ENCODE measurements at places on chromosomes 12 and 14.

- DNase-seq = no peak
Observed at GRCh38 chr12:43736927-43737440, 21.6 kb downstream of the PUS7L start.

GRCh38 chr12:116011217-116011616, 266.3 kb downstream of the MED13L start:
- no peak for DNase-seq

DNA sequence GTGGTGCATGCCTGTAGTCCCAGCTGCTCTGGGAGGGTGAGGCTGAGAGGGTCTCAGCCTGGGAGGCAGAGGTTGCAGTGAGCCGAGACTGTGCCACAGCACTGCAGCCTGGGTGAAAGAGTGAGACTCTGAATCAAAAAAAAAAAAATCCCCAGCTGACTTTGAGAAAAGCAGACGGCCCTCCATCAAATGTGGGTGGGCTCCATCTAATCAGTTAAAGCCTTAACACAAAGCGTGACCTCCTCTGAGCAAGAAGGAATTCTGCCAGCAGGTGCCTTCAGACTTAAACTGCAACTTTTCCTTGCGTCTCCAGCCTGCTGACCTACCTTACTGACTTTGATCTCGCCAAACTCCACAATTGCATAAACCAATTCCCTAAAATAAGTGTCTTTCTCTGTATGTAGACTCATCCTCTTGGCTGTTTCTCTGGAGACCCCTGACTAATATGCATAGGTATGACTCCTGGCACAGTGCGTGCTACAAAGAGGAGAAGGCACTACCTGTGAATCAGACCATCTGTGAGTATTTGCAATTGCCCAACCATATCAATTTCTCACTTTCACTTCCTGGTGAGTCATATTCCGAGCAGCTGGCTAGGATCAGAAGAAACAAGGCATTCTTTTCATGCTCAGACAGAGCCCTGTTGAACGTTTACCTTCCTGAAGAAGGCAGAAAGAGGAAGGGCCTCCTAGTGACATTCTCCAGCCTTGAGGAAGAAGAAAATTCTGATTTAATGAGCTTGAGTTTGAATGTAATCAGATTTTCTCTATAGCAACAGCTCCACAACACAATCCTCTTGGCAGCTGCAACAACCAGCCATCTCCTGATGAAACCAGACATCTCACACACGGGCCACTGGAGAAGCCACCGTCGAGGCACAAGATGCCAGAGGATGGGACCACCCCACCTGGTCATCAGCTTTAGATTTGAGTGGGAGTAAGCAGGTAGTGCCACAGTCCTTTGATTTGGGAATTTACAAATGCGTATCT, 54.3 kb downstream of the CLMN start:
- DNase-seq = peak; percentile 68

DNA sequence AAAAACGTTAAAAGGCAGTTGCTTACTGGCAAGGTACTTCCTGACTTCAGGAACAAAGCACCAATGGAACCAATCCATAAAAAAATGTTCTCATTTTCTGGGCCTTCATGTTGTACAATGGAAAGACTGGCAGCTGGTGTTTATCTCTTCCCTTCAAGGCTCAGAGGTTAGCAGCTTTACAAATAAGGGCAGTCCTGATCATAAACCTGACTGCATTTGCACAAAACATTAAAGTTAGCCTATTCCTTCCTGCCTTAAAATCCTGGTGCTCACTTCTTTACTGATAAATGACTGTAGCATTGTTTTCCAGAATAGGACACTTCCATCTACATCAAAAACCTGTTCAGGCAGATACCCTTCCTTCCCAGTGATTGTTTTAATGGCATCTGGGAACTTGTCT, 19.2 kb downstream of the IL26 start:
- no peak for DNase-seq

DNA sequence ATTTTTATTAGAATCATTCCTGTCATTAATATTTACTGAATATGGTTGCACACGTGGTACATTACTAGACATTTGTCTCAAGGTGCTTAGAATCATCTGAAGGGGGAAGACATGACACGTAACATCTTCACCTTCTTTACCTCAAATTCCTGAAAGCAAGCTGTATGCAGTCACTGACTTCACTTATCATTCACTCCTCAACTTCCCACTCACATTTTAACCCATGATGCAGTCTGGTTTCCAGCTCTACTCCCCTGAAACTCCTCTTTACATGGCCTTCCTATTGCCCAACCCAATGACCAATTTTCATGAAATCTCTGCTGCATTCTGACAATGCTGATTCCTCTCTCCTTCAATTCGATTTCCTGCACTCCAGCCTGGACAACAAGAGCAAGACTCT, 5.8 kb upstream of the PSMC6 start:
- no peak for DNase-seq

DNA sequence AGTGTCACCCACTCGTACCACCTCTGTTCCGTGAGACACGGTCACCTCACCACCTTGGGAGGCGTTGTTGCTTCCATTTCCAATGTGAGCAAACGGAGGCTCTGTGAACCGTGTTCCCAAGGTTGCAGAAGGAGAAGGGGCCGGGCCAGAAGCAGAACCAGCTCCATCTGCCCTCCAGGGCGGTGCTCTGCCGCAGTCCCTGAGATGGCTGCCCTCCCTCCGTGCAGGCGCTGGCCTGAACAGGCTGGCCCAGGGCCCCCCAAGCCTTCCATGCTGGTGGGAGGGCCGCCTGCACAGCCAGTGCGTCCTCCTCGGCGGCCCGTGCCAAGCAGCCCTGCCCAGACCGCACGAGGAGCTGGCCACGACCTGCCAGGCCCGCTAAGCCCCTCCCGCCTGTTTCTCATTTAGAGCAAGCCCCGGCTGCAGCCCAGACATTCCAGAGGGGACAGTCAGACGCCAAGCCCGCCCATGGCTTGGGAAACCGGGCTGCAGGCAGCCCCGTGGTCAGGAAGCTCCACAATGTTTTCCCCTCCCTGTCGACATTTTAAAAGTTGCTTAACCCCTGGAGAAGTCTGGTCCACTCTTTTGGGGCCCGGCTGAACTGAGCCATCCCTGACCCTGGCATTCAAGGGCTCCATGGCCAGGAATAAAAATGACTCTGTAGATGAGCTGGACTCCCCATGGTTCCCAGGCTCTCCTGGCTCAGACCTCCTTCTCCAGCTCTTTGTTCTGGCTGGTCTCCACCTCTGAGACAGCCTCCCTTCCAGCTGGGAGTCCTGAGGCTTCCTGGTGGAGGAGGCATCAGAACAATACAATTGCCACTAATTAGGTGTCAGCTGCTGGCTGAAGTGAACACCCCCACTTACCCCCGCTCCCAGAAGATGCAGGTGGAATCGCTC, 236.0 kb downstream of the BCL11B start:
- DNase-seq = peak; percentile 90

GRCh38 chr14:92173668-92174067, 51.9 kb downstream of the CPSF2 start:
- DNase-seq = no peak

DNA sequence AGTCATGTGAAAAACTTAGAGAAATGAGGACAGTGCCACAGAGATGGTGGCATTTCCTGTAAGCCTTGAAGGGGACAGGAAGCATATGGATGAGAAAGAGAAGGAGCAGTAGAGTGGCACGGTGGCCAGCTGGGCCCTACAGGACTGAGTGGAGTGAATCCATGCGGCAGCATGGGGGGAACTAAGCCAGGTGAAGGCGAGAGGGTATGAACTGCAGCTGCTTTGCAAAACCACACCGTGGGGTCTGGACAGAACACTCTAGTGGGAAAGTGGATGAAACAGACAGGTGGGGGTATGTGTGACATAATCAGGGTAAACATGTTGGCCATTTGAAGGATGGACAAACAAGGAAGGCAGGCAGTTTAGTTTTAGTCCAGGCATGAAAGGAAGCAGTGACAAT, 10.4 kb upstream of the SYCP3 start:
- no peak for DNase-seq

DNA sequence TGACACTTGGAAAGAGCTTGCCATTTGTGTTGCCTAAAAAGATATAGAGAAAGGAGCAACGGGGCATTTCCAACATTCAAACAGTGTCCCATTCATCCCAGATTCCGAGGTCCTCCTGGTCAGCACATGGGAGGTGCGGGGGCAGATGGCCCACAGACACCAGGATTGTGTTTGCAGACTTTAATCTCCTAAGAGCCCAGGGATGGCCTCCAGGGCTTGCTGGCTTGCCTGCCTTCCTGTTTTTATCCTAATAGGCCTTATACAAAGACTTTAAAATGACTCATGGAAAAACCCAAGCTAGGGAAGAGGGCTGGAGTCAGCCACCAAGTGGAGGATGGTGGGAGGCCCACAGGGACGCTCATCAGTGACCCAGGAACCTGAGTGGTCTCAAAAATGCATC, 21.5 kb upstream of the FAM181A start:
- no peak for DNase-seq

DNA sequence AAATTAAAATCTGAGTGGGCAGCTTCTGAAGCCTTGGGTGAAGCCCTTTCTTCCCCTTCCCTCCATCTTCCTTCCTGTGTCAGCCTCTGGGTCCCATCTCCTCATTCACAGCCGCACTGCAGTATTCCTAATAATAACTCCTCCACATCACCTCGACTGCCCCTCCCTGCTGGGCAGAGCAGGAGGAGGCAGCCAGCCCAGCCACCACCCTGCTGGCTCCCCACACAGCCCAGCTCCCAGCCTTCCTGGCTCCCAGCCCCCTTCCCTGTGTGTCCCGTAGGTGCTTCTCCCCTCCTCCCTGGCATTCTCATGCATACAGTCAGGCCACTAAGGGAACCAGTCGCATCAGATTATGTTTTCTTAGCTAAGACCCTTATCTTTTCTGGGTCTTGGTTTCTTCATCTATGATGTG, 3.7 kb downstream of the IFFO1 start:
- DNase-seq = no peak

DNA sequence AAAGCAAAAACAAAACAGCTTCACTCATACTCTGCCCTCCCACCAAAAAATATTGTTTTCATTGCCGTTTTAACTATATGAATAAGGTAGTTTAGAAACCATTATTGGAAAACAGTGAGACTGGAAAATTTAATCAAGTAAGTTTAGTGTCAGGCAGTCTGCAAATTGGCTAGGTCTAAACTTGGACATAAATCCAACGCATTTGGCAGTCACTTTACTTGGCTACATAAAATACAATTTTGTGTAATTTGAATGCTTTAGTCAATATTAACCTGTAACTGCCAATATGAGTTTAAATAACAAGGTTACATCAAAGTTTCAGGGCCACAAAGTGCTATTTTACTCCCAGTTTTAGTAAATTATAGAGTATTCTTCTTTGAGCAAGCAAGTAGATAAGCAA, 202.3 kb upstream of the SLC38A2 start:
- no peak for DNase-seq

DNA sequence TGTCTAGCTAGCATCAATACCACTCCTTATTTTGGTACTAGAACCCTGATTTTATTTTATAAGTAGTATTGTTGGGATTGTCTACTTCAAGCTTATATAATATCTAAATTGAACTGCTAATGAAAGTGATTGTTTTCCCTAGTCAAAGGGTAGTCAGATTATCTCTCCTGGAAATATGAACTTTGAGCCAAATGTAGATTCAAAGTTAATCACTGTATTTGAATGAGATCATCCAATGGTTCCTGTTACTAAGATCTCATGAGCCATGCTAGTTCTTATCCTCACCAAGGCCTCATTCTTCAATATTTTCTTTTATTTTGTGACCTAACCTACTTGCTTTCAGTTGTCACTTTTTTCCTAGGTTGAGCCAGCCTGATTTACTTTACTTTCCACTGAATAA, 276.7 kb downstream of the RASSF9 start:
- DNase-seq = no peak

DNA sequence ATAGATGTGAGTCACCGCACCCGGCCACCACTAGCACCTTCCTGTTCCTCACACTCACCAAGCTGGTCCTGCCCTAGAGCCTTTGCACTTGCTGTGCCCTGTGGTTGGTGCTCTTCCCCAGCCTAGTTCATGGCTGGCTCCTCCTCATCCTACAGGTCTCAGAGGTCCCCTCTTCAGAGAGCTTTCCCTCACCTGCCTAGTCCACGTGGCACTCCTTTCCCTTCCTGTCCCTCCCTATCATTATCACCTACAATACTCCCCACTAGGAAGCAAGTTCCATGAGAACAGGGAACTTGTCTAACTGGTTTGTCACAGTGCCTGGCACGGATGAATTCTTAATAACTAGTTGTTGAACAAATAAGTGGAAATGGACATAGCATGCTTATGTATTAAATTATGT, 24.0 kb upstream of the TMED10 start:
- DNase-seq = no peak

- DNase-seq = no peak
Observed at GRCh38 chr14:95493503-95493902, 22.9 kb downstream of the SYNE3 start.

DNA sequence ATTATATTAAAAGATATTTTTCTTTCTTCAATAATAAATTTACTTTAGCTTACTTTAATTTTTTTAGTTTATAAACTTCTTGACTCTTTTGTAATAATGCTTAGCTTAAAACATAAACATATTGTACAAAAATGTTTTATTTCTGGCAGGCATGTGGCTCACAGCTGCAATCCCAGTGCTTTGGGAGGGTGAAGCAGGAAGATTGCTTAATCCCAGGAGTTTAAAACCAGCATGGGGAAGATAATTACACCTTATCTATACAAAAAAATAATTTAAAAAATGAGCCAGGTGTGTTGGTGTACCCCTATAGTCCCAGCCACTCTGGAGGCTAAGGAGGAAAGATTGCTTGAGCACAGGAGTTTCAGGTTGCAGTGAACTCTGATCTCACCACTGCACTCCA, 120.7 kb downstream of the GPHN start:
- DNase-seq = no peak

- DNase-seq = no peak
Observed at GRCh38 chr14:66696326-66696725, 188.4 kb downstream of the GPHN start.

DNA sequence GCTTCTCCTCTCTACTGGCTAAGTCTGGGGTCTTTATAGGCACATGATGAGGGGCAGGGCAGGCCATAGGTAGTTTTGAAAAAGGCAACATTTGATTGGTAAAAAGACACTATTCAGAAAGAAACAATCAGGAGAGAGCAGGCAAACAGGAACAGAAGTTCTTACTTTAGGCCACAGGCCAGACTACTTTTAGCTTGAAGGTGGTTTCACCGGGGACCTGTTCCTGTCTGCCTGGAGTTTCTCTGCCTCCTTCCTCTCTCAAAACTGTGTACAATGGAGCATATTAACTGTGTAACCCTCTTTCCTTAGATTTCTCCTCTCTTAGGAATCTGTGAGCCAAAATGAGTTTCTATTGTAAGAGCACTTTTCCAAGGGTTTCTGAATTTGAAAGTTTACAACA, 167.9 kb upstream of the AVPR1A start:
- no peak for DNase-seq
